ENCODE measurements at places on chromosomes 16 and 17.

GRCh38 chr16:53898993-53899392 lies 195.0 kb downstream of the FTO start:
- DNase-seq, result peak; percentile 49

- no peak for DNase-seq
Observed at GRCh38 chr16:15601212-15601879, 41.6 kb downstream of the MARF1 start.

DNA sequence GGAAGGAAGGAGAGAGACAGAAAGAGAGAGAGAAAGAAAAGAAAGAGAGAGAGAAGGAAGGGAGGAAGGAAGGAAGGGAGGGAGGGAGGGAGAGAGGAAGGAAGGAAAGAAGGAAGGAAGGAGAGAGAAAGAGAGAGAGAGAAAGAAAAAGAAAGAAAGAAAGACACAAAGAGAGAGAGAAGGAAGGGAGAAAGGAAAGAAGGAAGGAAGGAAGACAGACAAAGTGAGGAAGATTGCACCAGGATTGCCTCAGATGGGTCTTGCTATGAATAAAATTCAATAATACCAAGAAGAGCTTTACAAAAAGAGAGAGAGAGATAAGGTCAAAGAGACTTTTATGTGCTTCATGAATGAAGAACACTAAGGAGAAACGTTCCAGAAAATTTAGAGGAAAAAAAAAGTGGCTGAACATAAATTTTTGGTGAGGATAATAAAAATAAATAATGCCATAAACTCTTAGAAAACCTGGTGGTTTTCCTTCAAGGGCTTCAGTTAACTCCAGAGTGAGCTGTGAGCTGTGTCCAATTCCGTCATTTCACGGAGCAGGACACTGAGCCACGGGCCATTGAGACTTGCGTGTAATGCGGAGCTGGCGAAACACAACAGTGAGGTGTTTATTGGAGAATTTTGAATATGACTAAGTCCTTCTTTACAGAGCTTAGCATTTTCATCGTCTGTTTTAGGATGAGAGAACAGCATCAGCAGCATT lies 72.7 kb upstream of the TNRC6C start:
- no peak for DNase-seq

DNA sequence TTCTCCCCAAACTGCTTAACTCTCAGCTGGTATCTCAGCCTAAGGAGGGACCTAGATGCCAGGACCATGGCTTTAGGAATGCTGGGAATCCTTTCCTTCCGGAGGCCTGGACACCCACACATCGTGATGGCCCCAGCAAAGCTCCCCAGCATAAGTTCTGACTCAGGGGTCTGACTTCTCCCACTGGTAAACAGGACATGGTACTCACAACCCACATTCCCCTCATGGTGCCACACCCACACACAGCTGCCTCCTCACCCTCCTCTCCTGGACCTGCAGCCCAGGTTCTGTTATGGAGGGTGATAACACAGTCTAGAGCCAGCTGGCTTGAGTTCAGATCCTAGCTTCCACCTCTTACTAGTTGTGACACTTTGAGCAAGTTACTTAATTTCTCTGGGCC lies 719 bp upstream of the RNF227 start:
- DNase-seq, result peak; percentile 22

DNA sequence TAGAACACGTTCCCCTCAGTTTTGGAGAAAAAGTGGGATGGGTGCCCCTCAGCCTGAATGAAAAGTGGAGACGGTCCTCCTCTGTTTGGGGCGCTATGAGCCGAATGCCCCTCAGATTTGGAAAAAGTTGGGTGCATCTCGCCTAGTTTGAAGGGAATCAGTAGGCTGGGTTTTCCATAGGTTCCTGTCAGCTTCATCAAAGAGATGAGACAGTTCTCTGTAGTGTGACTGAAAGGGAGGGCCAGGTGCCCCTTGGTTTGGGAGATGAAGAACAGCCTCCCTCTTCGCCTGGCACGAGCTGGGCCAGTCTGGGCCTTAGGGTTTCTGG lies 742 bp upstream of the SLC9A5 start:
- DNase-seq, result no peak

All from choroid plexus epithelial cell (primary cell).